ENCODE measurements at places on chromosomes 7 and 10.

GRCh38 chr7:35015346-35015859 is 21.9 kb downstream of the DPY19L1 start:
- DNase-seq, result no peak

DNA sequence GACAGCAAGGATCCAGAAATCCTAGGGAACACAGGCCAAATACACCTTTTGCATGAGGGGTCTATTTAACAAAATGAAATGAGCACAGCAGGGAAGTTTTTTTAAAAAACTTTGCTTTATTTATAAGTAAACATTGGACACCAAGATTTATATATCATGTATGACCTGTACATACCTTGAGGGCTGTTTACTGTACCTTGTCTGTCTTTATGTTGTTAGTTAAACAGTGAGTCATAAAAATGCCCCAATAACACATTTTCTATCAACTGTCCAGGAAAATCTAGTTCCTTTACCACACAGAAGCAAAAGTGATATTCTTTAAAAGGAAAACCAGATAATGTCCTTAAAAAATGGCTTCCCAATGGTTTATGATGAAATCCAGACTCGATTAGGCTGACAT is 45.1 kb upstream of the AGR3 start:
- no peak for DNase-seq

- DNase-seq, result no peak
These were observed 73.9 kb downstream of the KCNMA1 start for GRCh38 chr10:77563638-77564270.

GRCh38 chr7:33356336-33356735 is 227.0 kb downstream of the BBS9 start:
- DNase-seq, result no peak

DNA sequence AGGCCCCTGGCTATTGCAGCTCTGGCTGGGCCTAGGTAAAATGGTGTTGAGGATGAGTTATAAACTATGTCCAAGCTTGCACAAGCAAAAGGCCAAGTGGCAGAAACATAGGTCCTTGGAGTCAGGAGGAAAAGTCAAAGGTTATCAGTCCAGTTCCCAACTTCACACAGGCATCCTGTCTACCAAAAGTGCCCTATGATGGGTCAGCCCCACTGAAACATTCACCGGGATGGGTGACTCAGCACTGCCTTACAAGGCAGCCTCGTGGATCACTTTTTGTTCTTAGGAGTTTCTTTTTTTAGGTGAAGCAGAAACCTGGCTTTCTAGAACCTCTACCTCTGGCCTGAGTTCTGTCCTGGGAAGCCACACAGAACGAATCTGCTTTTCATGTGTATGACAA is 158.8 kb upstream of the LYZL2 start:
- DNase-seq, result no peak

- no peak for DNase-seq
These were observed 3.4 kb downstream of the TNRC18 start for GRCh38 chr7:5420067-5420880.

DNA sequence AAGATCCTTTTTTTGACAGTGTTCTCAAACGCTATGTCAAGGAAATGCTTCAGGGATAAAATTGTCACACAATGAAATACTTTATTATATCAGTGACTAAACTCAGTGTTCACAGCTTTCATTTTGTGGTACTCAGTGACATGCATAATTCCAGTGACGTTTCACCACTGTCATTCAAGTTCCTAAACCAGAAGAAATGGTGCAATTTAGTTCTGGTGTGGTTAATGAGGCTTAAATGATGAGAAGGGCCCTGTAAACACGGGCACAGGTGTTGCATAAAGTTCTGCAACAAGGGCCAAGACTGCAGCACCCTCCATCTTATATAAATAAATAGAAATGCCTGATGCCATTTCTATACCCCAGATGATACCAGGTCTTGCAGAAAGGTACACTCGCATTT is 1247.1 kb downstream of the GATA3 start:
- DNase-seq, result no peak

DNA sequence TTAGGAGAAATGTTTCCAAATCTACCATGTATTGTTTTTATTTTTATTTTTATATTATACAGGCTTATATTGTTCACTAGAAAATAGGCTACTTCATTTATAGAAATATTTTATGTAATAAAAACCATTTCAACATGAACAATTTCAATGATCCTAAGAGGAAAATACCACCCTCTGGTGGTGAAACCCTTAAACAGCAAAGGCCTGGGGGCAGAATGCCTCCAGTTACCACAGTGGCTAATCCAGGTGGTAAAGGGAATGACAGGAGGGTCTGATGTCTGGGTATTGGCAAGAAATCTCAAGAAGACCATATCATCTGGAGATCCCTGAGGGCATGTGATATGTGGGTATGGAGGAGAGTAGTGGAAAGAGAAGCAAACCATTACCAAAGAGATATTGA is 19.3 kb downstream of the MACC1 start:
- DNase-seq, result no peak

GRCh38 chr10:45532480-45532879 is 140.1 kb downstream of the ZFAND4 start:
- DNase-seq, result no peak

DNA sequence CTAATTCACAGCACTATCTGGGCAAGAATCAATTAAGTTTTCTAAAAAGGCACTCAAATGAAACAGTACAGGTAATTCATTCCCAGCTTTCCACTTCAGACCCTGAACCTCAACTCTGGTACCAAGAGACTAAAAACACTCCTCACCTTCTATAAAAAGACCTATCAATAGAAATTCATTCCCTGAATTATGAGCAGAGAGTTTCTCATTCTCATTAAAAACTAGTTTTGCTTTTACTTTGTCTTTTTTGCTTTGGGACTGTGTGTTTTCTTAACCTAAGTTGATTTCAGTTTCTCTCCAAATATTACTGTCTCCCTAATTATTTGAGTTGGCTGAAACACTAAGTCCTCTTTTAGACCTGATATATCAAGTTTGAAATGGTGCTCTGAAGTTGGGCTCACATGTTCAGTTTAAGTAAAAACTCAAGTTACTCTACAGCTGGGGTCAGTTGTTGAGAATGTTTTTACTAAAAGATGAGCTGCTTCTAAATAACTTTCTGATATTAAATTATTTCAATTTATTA is 189.5 kb downstream of the JAZF1 start:
- DNase-seq, result no peak

DNA sequence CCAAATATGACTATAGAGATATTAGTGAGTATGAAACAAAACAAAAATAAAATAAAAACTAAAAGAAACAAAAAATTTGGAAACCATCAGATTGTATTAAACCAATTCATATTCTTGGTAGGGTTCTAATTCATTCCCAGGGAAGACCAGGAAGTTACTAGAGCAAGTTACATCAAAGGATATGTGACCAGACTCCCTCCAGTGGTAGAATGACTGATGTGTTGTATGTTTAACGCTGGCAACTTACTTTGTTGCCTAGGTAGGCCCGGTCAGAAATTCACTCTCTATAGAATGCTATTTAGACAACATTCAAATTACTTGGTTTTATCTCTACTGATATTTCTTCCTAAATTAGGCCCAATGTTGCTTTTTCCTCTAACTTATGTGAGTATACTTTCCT is 5.2 kb downstream of the PHYHIPL start:
- peak; percentile 5 for DNase-seq

DNA sequence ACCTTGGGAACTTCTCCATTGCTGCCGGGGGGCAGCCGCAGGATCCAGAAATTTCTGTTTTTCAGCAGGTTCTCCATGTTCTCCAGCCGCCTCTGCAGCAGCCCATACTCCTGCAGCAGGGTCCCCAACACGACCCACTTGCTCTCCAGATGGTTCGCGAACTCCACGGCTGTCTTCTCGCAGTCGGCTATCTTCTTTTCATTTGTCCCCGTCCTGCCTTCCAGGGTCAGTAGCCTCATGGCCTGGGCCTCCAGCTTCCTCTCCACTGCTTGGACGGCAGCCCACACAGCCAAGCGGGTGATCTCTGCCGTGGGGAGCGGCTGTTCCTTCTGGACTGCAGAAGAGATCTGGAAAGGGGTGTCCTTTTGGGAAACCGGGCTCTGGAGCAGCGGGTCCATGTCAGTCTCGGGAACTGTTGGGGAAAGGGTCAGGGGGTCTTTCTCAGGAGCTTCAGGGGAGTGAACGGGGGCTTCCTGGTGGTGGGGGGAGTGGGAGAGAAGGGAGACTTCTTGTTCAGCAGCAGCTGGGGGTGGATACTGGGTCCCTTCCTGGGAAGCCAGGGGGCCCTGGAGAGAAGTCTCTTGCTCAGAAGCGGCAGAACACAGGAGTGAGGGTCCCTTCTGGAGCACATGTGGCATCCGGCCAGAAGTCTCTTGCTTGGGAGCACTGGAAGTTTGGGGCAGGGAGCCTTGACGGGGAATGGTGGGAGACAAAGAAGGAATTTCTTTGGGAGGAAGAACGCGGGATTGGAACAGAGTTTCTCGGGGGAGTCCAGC is 5.5 kb downstream of the ZNF777 start:
- DNase-seq, result no peak

- DNase-seq, result peak; percentile 98
These were observed at the start of gene ZNF518A for GRCh38 chr10:96129387-96130325. ZNF518A (plus strand) TSS chr10:96130297; CDS start chr10:96156323, 26,026 bp downstream.

GRCh38 chr7:30231271-30231670 is 53.1 kb upstream of the ZNRF2 start:
- DNase-seq, result no peak

- peak; percentile 56 for DNase-seq
These were observed 1.7 kb upstream of the TNKS2 start for GRCh38 chr10:91796331-91797047.

GRCh38 chr7:122896509-122896908 is 10.2 kb upstream of the CADPS2 start:
- no peak for DNase-seq

DNA sequence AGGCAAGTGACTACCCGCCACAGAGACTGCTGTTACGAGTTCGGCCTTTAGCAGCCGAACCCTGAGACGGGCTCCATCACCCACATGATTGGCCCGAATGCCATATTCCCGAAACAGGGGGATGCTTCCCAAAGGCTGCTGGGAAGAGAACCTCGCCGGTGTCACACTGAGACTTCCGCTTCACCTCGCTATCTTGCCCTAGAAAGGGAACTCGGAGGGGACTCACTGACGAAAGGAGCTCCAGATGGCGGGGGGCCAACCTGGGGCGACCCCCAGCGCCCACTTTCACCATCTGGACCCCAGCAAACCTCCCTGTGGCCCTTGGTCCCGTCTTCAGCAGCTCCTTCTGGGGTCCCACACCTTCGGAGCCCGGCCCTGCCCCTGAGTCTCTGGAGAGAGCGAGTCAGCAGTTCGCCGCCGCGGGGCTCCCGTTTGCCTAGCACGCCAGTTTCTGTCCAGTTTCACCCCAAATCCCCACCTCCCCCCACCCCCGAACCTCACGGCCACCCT is 529 bp downstream of the HPS1 start:
- DNase-seq, result no peak

GRCh38 chr10:50536617-50537240 is 87.0 kb downstream of the SGMS1 start:
- no peak for DNase-seq

- peak; percentile 38 for DNase-seq
These were observed 257.2 kb downstream of the KIAA1217 start for GRCh38 chr10:24465891-24466818.

GRCh38 chr10:131227163-131227740 is 84.3 kb downstream of the TCERG1L start:
- DNase-seq, result no peak

DNA sequence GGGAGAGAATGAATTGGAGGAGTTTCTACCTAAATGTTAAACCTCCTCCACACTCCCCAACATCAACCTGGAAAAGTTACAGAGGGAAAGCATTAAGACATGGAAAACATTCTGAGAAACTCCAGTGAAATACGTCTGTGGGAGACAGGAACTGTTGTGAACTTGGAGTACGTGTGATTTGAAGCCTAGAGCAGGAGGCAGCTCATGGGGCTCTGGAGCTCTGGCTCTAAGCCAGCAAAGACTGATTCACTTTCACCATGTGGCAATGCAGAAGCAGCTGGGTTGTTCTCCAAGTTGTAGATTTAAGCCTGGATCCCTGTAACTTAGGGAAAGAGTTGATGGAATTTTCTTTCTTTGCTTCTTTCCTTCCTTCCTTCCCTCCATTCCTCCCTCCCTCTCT is 503.2 kb downstream of the NRG3 start:
- DNase-seq, result no peak
